Ovary (tissue), 10 donors: ENCODE measurements at places on chromosomes 5 and 9. TPM values are rescaled to one million over a fixed set of nuclear protein-coding genes. Genes with fewer than 3 reads are reported as not detected.
A peak's percentile ranks its signal among the peaks of the same experiment; 100 is the strongest.

DNA sequence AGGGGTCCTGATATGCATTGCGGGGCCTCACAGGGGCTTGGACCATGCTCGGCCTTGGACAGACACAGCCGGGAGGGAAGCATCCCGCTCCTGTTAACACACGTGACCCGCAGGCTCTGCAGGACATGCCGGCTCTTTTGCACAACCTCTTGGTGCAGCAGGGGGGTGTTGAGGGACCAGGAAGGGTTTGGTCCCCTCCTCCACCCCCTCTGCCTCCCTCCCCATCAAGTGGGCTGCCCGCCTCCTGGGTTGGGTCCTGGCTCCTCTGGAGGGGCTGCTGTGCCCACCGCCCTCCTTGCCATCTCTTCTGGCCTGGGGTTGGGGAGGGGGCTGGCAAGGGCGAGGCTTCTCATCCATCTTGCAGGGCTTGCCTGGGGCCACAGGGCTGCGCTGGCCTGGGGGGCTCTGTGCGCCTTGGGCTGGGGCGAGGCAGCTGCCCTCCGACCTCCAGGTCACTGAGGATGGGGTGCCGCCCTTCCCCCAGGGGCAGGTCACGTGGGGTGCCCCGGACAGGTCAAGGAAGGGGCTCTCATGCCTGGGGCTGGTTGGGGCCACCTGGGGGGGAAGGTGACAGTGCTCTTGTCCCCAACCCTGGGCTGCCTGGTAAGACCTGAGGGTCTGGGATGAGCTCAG, 16.8 kb upstream of the SLC9A3 start:
- DNase-seq: no peak

GRCh38 chr9:106716820-106717219, 146.1 kb upstream of the ZNF462 start:
- no peak for DNase-seq

Gene CD180
- total RNA-seq: 0.30 TPM

DNA sequence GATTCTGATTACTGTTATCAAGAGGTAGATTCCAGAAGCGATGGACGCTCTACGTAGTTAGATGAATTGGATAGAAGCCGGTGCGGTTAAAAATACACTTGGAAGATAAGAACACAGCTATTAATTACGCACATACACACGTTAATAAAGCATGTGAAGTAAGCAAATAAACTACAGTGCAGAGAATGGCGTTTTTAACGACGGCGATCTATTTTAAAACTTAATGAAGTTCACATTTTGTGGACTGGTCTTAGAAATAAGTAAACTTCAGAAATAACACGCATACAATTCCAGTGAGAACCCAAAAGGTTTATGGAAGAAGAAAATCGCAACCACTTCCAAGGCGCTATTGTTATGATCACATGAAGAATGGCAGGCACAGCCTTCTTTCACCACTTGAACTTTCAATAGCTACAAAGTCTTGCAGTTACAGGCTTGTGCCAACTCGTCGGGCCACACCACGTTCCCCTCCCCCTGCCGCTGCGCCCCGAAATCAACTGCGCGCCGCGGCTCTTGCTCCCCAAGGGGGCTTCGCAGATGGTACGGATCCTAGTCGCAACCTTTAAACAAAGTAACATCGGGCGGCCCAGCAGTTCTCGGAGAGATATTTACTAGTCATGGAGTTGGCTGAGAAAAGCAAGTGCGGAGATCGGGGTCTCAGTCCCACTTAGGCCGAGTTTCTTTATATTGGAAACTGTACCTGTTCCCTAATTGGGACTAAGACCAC, 866 bp upstream of the SEMA6A start:
- DNase-seq: peak; percentile 52
